GM19239 (cell line): ENCODE measurements at places on chromosomes 7 and 10.

- DNase-seq = no peak
These were observed 26.8 kb upstream of the EGR2 start for GRCh38 chr10:62842983-62843382.

DNA sequence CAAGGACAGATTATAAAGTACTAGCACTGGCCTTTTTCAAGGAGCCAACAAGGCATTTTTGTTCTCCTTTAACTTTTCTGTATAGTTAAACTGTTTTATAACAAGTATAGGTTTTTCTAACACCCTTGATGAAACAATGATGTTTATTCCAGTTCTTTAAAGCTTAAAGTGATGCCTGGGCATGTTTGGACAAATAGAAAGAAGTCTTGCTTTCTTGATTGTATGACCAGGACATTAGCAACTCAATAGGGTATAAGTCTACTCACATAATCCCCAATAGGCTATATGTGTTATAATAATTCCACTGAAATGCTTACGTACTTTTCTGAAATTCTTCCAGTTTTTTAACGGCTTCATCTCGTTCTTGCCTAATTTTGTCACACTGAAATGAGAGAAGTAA is 36.7 kb downstream of the SHTN1 start:
- DNase-seq = no peak

DNA sequence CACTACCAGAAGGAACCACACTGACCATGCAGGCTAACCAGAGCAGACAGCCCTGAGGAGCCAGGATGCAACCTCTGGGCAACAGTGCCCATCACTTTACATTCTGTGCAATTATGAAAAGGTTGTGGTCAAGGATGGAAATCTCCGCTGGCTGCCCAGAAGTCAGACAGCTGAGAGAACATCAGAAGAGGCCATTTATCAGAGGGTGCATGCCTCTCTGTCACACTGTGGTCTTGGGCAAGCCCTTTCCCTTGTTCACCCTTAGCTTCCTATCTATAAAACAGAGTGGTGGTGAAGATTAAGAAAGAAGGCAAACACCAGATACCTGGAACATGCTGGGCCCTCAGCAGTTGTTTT is 120.7 kb upstream of the GDF10 start:
- no peak for DNase-seq

DNA sequence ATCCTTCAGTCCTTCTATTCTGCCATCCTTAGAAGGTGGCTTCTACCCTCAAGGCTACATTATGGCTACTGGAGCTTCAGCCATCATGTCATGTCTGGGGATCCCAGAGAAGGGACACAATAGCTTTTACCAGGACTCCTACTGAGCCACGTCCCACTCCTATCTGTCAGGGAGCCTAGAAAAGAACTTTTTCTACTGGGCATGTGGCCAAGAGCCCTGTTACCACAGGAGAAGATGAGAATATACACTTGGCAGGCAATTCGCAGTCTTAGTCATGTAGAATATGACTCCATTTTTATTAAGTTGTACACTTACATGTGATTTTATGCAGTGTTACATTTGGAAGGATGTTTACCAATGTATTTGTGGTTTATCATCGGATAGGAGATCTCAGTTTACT is 64.6 kb upstream of the KCNMA1 start:
- no peak for DNase-seq

DNA sequence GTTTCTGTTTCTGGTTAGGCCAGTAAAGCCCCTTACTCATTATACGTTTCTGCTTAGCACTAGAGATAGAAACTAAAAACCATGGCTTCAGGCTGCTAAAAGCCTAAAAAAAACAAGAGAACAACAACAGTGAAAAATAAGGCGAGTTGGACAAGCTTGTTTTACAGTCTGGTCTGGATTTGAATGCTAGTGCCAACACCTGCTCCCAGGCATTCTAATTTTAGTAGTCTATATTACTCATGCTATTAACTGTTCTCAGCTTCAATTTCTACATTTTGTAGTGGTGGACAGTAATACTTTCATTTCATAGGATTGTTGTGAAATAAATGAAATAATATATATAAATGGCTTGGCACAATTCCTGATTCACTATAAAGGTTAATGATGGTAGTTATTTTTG is 108.5 kb downstream of the HBP1 start:
- DNase-seq = no peak

GRCh38 chr7:22234227-22234626 is 122.7 kb downstream of the RAPGEF5 start:
- DNase-seq = no peak

DNA sequence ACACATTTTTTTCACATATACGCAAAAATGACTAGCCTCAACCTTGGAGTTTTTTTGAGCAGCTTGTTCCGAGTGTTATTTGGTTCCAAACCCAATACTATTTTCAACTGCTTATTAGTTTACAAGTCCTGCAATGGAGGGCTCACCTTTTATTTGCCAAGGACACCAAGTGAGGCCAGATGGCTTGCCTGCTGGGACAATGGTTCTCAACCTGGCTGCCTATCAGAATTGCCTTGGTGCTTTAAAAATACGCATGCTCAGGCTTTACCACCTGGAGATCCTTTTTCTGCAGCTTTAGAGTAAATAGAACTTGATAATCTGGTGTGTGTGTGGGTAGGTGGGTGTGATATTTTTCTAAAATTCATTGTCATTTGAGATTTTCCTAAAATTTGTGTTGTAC is 276.8 kb downstream of the MTERF1 start:
- DNase-seq = no peak

GRCh38 chr10:1390200-1390599 is 334.0 kb downstream of the WDR37 start:
- no peak for DNase-seq

- no peak for DNase-seq
These were observed 65.6 kb upstream of the ADO start for GRCh38 chr10:62738916-62739315.

GRCh38 chr10:11895108-11895466 is 71.9 kb downstream of the PROSER2 start:
- DNase-seq = no peak

DNA sequence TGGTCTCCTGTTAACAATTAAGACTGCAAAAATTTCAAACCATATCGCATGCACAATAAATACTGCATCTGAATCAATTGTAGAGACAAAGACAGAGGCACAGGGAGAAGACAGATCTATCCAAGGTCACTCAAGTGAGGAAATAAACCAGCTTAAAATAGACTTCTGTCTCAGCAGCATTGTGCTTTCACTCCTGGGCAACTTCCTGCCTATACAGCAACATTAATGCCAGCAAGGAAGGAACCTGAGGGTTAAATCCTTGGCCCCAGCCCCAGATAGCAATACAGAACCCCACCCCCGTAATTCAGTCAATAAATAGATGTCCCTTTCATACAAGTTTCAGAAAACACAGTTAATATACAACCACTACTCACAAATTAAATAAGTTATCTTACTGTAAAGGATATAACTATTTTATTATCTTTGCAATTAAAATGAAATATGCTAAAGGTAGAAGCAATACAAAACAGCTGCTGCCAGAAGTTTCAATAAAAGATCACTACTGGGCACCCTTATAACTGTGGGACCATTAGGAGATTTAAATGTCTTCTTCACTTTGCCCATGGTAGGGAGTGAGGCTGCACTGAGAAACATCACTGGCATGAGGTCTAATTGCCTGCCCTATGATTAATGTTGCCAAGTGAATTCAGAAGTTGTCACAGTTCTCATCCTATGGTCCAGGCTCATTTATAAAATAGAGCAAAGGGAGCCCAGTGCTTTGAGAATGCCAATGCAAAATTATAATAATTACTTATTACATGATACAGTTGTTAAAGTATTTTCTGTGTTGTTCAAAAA is 49.4 kb downstream of the CAV1 start:
- DNase-seq = no peak

DNA sequence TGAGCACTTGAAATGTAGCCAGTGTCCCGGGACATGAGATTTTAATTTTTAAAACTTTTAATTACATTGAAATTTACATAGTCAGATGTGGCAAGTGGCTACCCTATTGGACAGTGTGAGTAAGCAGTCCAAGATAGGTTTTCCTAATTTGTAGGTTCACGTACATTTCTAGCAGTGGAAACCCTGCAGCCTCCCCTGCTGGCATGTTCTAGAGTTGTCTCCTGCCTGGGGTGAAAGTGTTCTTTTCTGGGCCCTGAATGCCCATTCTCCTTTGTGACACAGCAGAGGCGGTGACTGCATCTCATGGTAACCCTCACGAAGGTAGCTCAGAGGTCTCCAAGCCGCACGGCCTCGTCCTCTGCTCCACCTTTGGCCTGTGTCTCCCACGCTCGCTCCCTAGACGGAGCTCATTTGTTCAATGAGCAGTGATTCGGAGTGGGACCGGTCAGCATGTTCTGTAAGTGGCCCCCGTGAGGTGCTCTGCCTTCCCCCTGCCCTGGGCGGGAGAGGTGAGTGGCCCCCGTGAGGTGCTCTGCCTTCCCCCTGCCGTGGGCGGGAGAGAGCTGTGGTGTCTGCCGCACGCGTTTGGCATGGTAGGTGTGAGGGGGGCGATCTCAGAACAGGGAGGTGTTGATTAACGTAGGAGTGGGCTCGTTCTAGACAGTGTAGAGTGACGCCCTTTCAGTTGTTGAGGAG is 18.0 kb downstream of the WDR37 start:
- DNase-seq = no peak

DNA sequence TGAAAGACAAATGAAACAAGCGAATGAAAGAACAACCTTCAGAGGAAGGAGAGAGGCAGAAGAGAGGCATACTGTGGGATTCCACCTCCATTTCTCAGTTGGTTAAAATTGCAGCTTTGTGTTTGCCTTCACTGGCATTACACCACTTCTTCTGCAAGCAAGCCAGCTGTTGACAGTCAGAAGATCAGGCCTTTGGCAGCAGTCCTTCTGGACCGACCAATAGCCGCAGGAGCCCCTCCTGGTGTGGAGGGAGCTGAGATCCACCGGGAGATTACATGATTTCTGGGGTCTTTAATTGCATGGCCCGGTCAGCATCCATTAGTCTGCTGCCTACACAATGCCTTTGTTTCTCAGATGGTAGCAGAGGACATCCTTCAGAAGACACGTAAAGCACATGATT is 206.7 kb downstream of the ADAM12 start:
- DNase-seq = no peak

DNA sequence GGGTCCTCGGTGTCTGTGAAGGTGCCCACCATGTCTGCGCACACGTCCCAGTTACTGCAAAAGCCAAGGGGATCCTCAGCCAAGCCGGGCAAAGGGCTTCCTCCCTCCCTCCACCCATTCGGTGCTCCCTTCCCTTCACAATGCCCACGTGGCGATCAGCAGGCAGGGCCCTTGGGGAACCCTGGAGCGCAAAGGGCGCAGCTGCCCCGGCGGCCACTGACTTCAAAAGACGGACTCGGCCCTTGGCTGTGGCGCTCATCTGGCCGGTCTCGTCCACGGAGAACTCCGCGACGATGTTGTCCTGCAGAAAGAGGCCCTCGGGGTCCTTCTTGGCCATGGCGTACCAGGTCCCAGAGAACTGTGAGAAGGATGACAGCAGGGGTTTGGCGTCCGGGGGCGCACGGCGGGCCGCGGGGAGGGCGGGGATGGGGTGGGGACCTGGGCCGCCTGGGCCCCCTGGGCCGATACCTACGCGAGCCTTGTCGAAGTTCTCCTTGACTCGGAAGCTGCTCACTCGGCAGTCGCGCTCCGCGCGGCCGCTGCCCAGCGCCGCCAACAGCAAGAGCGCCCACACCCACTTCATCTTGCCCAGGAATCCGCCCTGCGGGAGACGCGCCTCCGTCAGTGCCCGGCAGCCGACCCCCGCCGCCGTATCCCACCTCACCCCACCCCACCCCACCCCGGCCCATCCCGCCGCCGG is 439 bp downstream of the RBP4 start:
- DNase-seq = no peak

DNA sequence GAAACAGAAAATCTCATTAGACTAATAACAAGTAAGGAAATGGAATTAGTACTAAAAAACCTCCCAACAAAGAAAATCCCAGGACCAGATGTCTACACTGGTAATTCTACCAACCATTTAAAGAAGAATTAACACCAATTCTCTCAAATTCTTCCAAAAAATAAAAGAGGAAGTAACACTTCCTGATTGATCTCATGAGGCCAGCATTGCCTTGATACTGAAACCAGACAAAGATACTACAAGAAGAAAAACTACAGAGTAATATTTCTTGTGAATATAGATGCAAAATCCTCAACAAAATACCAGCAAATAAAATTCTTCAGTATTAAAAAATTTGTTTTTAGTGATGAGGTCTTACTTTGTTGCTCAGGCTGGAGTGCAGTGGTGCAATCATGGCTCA is 21.3 kb downstream of the GCK start:
- DNase-seq = no peak

DNA sequence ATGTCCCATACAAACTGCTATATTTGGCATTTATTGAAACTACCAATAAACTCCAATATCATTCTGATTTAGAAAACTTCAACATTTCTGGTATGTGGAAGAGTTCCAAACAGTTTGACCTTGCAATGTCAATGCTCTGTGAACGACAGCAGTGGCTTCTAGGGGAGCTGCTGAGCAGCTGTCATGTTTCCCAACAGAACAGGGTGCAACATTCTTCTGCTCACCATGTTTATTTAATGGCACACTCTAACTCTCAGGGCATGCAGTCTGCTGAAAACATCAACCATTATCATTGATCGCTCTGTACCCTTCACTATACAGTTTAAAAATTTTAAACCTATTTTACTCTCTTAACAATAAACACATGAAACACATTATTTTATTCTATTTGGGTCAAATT is 25.9 kb downstream of the LMOD2 start:
- DNase-seq = no peak

GRCh38 chr10:77392851-77393250 is 244.8 kb downstream of the KCNMA1 start:
- no peak for DNase-seq

DNA sequence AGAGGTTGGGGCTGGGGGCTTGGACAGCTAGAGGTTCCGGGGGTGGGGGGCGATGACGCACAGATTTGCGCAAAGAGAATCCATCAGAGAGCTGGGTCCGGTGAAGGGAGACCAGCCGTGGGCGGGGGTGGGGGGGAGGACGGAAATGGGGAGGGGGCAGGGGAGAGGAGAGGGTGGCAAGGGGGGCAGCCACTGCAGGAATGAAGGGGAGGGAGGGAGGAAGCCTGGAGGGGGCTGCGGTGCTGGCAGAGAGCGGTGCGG is 1.2 kb upstream of the VGF start:
- DNase-seq = no peak

DNA sequence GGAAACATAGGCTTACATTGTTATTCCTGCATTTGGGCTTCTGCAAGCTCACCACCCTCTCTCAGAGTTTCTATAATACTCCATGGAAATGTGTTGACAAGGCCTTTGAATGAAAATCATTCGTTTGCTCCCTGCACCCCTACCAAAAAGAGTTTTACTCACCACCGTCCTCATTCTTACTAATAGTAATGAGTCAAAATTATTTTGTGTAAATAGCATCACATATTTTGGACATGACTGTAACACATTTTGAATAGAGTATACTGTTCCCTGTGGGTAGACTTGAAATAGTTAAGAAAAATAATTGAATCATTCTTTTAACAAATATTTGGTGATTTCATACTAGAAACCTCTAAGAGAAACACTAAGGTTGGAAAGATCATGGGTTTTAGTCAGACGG is 84.6 kb downstream of the AKAP9 start:
- no peak for DNase-seq
